Small intestine (tissue), 16 donors: ENCODE measurements at places on chromosomes 11 and 22. TPM values are rescaled to one million over a fixed set of nuclear protein-coding genes. Genes with fewer than 3 reads are reported as not detected.
A peak's percentile ranks its signal among the peaks of the same experiment; 100 is the strongest.

- H3K27me3 ChIP-seq = no peaks in the 10 kb centered on the region
- no peak for DNase-seq
- no peaks in the 10 kb centered on the region for H3K36me3 ChIP-seq
Observed at GRCh38 chr11:67532889-67533288, 9.6 kb upstream of the CABP2 start.

DNA sequence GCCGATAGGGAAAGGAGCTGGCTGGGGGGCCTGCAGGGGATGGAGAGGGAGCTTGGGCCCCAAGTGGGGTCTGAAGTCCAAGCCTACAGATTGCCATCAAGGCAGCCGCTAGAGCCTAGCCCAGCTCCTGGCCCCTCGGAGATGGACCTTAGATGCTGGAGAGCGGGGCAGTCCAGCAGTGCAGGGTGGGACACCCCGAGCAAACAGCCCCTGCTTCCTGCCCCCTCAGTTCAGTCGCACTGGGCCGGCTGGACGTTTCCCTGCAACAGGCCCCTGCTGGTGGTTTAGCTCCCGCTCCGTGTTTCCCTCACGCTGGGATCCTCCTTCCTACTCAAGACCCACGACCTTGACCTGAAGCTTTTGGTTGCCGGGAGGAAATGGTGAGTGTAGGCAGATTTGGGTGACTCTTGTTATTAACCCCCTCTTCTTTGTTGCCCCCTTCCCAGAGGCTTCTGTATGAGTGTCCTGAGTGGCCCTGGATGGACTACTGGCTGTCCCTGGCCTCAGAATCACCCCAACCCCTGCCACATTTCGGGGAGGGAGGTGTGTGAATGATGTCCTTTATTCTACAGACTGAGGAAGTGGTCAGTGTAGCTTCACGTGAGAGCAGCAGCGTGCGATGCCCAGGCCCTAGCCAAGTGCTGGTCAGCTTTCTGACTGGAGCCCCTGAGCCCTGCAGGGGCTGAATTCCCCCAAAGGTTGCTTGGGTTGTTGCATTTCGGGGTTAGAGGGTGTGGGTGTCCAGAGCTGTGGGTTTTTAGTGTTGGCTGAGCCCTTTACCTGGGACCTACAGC is 2.7 kb downstream of the ST3GAL4 start:
- no peak overlapping the region for H3K27ac ChIP-seq
- no peaks in the 10 kb centered on the region for H3K36me3 ChIP-seq
- no peak for DNase-seq
- no peak overlapping the region for H3K4me3 ChIP-seq

- H3K27me3 ChIP-seq = no peaks in the 10 kb centered on the region
- H3K4me3 ChIP-seq = no peak overlapping the region
Observed at GRCh38 chr11:38252620-38253019, 1654.6 kb upstream of the RAG2 start.

- H3K27ac ChIP-seq = no peak overlapping the region
- H3K36me3 ChIP-seq = no peaks in the 10 kb centered on the region
- H3K27me3 ChIP-seq = no peaks in the 10 kb centered on the region
- H3K4me1 ChIP-seq = peaks cover 9% of the 10 kb centered on the region
- DNase-seq = no peak
Observed at GRCh38 chr22:31398231-31398630, 1.2 kb upstream of the DRG1 start.

GRCh38 chr11:66857234-66857926 is 516 bp downstream of the LRFN4 start:
- no peak overlapping the region for H3K27ac ChIP-seq
- H3K4me3 ChIP-seq = peak overlapping the region; percentile 58
- DNase-seq = no peak
- H3K27me3 ChIP-seq = no peaks in the 10 kb centered on the region
- no peaks in the 10 kb centered on the region for H3K4me1 ChIP-seq

The ALDH3B1 gene
- 28.1 TPM for polyA plus RNA-seq

The PANX3 gene
- not detected for polyA plus RNA-seq

The GGT5 gene
- 31.2 TPM for polyA plus RNA-seq

The XKR3 gene
- not detected for polyA plus RNA-seq
